ENCODE measurements at places on chromosomes 4 and X.

GRCh38 chr4:83855044-83855443, 319.1 kb downstream of the GPAT3 start:
- no peak for DNase-seq

GRCh38 chrX:68922013-68922412, 93.2 kb downstream of the EFNB1 start:
- DNase-seq = no peak

DNA sequence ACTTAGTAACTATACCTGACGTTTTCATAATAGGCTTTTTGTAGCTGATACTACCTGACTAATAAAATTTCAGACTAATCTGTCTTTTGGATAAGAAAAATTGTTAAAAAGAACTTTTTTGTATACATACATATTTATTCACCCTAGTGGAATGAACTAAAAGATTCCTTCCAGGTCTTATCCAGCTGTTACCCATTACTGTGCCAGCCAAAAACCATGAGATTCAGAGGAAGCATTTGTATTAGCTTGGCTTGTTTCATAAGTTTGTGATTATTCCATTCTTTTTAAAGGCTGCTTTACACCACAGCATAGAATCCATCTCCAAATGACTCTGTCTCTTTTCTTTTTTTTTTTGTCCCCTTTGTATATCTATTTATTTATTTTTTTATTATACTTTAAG, 149.4 kb downstream of the FAT4 start:
- DNase-seq = no peak

GRCh38 chr4:124745985-124746801, 33.7 kb upstream of the ANKRD50 start:
- DNase-seq = no peak

- DNase-seq = peak; percentile 33
Observed at GRCh38 chr4:177441061-177441802, 1.0 kb downstream of the AGA start.

DNA sequence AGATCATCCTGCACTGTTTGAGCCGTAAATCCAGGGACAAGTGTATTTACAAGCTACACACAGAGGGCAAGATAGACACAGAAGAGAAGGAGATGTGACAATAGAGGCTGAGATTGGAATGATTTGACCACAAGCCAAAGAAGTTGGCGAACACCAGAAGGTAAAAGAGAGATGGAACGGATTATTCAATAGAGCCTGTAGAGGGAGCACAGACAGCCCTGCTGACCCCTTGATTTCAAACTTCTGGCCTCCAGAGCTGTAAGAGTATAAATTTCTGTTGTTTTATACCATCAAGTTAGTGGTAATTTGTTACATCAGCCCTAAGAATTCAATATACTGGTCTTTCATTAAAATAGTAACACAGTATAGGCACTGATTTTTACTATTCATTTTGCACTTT, 447.8 kb downstream of the FAT4 start:
- DNase-seq = no peak

GRCh38 chr4:70239884-70240591, 2.4 kb upstream of the CSN3 start:
- DNase-seq = no peak

GRCh38 chr4:69089388-69089787, 6.9 kb upstream of the UGT2B7 start:
- DNase-seq = no peak

Measured in CD4-positive, alpha-beta T cell (primary cell).